Stimulated activated CD8-positive, alpha-beta memory T cell treated with anti-CD3 and anti-CD28 coated beads, Interleukin-4, amount 100 ng/mL, for 4 hours (primary cell): ENCODE measurements at places on chromosomes 4 and X.

DNA sequence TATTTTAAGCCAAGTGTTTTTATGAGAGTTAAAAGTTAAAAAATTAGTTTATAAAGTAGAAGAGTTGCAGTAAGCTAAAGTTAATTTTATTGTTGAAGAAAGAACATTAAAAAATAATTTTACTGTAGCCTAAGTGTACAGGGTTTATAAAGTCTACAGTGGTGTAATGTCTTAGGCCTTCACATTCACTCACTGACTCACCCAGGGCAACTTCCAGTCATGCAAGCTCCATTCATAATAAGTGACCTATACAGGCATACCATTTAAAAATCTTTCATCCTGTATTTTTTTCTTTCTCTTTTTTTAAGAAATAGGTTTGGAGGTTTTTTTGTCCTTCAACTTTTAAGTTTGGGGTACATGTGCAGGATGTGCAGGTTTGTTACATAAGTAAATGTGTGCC lies 87.9 kb upstream of the NR3C2 start:
- no peak for DNase-seq

DNA sequence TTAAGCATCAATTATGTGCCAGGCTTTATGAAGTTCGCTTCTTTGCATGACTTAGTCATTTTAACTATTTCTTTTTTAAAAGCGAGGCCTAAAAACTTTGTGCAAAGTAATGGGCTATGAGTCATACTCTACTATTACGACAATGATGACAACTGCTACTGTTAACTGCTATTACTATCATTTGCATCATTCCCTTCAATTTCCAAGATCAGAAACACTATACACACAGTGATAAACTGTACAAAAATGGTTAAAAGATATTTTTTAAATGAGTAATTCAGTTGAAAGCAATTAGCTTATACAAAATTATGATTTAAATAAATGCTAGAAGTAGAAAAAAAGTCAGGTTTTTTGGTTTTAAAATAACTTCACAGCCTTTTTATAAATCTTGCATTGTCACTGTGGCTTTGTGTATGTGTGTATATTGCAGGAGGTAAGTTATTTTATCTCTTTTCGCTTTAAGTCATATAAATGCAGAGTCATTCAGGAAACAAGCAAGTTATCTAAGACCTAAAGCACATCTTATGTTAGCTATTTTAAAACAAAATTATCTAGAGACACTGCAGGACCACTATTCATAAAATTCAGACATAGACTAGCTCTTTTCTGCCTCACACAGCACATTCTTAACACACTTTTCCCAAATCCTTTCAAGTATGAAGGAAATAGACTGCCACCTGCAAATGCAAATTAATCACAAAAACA lies 18.5 kb upstream of the CXCL3 start:
- DNase-seq = no peak

DNA sequence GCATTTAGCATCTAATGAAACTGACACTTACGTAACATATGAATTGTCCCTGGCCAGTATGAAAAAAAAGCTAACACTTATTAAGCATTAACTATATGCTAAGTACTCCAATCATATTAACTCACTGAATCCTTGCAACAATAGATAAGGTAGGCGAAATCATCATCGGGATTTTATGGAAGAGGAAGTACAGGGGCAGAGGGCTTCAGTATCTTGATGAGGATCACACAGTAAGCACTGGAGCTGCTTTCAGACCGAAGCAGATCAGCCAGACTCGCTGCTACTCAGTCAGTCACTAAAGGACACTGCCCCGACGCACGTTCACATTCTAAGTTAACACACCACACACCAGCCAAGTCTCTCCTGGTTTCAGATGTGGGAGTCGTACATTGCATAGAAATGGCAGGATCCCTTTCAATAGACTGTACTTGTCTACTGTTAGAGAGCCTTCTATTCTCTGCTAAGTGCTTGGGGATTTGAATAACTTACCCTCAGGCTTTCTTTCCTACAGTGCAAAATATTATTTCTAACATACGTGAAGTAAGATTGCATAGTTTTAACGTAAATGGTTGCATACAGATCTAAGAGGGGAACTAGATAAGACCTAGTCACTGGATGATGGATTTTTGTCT lies 540.2 kb upstream of the TENM3 start:
- DNase-seq = no peak

DNA sequence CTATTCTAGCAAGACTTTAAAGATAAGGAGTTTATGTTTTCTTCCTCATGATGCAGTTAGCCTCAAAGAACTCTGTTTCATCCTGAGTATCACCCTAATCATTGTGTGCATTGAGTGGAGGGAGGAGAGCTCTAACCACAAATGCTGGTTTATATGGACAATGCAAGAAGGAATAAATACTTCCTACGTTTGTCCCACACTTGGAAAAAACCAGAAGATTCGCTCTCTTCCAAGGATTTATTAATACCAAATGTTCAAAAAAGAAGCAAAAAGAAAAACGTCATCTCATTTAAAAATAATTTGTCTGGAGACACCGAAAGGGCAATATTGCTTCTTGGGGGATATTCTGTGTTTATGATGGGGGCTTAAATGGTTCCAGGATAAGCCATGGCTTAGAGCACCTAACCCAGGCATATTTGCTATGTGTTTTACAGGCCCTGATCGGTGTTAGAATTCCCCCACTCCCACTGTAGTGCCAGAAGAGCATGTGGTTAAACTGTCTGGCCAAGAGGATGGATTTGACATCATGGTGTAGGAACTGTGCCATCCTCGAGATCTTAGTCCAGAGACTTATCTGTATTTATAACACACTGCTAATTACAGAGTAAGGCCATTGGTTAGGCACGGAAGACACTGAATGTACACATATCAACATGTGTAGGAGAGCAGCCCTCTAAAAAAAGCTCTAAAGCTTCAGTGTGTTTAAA lies 227.2 kb downstream of the ANK2 start:
- no peak for DNase-seq

DNA sequence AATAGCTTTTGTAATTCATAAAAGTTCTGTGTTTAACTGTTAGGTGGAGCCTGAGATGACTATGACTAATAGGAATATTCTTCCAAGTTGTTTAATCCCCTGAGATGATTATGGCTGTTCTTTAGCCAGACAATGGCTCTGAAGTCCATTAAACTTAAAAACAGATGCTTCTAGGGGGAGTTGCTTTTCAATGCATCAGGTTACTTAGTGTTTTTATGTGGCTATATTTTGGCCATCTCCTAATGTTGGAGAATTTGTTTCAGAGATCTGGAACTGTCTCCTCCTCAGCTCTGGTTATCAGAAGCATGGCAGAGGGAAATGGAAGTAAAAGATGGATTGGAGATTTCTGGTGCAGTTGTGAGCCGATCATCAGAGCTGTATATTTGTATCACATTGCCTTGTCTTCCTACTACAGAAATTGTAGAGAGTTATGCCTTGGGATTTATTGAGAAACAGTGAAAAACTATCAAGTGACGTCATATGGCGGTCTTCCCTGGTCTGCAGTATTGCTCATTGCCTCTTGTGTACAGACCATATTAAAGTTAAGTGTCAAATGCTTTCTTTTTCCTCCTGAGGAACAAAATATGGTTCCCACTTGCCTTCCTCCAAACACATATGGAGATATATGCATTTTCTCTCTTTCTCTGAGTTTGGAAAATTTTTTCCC lies 29.8 kb downstream of the SGMS2 start:
- no peak for DNase-seq

GRCh38 chrX:134661295-134661694 lies 3.0 kb upstream of the PLAC1 start:
- DNase-seq = no peak

DNA sequence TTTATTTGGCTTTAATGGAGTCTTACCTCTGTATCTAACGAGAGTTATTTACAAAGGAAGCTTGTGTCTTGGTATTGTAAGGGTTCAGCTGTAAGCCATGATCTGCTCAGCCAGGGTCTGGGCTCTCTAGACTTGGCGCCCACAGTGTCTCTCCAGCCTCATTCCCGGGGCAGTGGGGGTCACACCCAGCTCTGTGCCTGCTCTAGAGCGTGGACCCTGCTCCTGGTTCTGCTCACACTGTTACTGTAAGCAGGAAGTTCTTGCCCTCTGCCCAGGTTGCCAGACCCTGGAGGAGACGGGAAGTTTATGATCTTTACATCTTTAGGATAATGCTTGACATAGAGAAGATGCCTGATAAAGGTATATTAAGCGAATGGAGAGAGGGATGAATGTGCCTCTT lies 235.7 kb downstream of the PTTG2 start:
- no peak for DNase-seq

DNA sequence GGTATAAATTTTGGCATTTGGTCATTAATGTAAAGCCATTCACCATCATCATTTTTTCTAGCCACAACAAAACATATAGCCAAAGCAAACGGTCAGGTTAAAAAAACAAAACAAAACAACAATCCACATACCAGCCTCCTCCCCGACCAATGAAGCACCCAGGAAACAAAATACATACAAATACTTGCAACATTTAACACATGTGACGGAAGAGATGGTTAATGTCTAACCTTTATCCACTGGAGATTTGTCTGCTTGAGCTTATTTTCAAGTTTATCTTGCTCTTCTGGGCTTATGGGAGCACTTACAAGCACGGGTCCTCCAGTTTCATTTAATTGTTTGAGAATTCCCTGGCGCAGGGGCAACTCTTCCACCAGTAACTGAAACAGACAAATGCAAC lies 857.5 kb upstream of the FTHL17 start:
- no peak for DNase-seq

DNA sequence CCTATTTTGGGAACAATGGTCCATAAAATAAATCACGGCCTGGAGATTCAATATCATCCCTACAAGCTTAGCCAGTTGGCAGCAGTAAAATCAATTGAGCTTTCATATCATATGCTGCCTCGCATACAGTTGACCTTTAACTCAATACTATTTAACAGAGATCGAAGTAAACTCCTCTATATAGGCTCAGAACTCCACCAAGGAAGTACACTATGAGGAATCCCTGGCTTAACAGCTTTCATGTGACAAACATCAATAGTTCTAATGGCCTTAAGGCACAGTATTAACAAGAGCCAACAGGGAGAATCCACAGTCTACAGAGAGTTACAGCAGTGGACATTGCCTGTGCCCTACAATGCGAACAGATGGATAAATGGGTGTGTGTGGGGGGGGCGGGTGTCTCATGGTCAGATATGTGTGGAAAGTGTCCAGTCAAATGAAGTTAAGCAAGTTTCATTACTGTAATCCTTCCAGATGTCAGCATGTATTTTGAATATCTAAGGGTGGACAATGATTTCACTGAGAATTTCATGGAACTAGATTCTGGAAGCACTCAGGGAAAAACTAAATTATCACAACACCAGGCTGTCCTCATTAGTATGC lies 98.2 kb upstream of the FAM9B start:
- DNase-seq = no peak

DNA sequence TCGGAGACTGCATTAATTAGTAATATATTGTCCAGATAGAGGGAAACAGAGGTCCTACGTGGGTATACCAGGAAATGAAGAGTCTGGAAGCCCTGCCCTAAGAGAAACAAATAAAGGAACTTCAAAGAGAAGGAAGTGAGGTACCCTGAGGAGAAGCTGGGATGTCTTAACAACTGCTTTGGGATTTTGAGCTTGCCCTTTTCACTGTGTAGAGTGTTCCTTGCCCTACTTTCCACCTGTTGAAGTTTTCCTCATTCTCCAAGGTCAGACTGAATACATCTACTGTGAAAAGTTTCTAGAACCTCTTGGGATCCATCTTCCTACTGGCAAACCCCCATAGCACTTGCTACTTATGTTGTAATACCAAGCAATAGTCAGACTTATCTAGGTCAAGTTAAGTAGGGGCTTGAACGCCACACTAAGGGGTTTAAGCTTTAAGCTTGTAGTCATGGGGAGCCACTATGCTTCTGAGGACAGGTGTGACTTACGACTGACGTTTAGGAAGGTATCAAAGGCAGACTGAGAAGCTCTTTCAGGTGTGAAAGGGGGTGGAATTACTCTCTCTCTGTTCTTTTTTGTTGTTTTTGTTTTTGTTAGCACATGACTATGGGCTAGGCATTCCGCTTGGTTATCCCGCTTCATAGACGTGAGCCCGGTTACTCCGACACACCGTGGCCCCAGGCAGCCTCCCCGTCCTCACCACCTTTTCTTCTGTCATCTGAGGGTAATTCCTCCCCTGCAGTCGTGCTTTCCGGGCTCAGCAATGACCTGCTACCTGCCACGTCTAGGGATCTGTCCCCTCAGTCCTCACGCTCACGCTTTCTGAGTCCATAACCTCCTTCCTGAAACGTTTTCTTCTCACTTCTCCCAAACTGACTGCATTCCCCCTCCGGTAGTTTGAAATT lies 959 bp upstream of the REST start:
- no peak for DNase-seq

DNA sequence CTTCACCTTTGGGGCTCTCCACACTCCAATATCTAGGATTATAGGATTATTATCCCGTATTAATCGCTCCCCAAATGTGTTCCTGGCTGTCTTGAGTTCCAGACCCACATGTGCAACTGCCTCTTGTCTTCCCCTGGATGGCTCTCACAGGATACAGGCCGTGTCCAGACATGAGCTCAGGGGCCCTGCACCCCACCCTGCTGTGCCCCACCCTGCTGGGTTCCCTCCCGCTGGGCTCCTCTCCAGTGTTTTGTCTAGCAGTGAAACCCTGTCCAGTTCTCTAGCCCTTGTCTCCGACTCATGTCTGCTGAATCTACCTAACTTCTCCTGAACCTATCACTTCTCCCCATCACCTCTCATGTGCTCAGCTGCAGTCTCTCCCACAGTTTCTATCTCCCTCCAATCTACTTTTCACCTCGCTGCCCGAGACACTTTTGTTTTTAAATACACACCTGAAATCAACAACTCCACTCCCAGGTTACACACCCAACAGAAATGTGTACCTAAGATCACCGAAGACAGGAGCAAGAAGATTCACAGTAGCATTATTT lies 2.0 kb downstream of the RNF212 start:
- DNase-seq = no peak

DNA sequence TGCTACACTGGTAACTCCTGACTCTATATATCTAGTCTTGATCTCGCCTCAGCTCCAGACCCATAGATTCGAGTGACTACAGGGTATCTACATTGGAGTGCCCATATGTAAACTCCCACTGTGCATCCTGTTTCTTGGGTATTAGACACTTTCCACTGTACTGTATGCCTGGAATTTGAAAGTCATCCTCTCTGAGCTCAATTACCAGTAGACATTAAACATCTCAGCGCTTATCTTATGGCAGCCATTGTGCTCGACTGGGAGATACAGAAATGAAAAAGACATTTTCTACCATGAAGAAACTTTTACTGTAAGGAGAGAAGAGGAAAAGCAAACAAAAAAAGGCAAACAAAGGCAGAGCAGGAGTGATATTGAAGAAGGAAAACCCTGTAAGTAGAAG lies 151.9 kb upstream of the JADE1 start:
- no peak for DNase-seq

DNA sequence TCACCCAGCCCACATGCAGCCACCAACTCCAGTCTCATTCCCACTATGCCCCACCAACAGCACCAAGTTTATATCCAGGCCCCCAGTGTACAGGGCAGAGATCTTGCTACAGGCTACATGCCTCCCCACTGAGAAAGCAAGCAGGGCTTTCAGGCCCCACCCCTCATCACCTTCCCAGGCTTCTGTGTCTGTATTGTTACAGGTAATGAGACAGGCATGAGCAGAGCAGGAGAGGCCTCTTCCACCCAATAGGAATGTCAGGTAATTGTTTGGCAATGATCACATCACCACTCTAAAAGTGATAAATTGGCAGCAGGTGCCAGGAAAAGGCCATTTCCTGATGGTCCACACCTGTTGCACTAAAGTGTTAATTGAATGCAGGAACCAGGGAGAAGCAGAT lies 102.5 kb downstream of the ZNF518B start:
- no peak for DNase-seq
